ENCODE measurements at places on chromosomes 6 and 20.

- DNase-seq, result no peak
These were observed 9.2 kb downstream of the PDCD2 start for GRCh38 chr6:170575250-170575649.

DNA sequence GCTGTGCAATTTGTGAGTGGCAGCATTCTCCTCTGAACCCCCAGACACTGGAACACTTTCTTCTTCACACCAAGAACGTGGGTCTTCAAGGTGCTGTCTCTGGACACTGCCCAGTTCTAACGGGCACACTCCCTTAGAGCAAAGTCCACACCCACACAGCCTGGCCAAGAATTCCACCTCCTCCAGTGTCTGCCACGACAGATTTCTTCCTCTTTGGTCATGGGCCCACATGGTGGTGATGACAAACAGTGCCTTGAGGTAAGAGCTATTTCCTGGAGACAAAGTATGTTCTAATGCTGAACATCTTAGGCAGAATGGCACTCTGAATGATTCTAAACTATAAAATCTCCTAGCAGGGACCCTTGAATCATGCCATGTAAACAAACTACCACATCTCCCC is 25.5 kb upstream of the SSTR4 start:
- DNase-seq, result no peak

- DNase-seq, result no peak
These were observed 482.3 kb upstream of the MANEA start for GRCh38 chr6:95094751-95095663.

- DNase-seq, result no peak
These were observed 18.5 kb upstream of the PHACTR3 start for GRCh38 chr20:59585714-59586409.

DNA sequence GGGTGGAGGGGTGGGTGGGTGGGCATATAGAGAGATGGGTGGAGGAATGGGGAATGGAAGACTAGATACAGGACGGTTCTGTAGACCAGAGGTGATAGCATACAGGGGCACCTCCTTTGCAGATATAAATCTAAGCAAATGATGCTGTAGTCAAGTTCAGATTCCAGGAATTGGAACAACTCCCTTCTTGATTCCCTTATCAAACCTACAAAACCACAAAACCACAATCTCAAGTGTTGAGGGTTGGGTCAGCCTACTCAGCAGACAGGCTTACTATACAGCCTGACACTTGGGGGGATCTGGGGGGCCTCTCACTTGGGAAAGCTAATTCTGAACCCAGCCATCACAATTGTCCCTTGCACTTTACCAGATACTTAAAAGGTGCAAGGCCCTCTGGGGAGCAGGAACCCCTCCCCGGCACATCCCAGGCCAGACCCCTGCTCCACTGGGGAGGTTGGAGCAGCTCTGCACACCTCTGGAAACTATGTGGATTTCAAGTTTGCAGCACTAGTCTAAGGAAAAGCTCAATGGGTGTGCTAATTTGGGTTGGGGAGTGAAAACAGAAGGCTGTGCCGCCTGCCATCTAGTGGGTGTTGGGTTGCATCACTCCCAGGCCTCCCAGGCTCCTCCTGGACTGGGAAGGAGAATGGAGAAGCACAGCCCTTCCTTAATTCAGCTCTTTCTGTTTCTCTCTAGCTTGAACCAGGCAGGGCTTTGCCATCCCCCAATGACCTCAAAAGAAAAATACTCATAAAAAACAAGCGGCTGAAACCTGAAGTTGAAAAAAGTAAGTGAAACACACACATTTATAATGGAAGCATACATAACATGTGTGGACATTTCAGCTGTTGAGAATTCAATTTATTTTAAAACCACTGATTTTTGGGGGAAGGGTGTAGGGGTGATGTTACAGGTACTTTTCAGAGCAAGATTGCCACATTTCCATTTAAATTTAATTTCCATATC is 121.2 kb upstream of the LAMP5 start:
- DNase-seq, result no peak

DNA sequence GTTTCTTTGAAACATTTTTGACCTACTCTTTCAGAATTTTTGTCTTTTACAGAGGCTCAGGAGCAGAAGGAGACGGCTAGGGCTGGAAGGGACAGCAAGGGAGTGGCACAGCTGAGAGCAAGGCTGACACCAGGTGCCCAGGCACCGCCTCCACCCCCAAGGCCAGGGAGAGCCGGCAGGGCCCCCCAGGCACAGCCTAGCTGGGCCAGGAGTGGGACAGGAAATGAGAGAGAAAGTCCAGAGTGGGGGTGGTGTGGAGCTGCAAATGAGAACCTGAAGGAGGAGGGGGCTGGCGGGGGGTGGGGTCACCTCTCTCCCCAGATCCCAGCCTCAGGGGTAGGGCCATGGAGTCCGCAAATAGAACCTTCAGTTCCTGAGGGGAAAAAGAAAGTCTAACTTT is 236.7 kb downstream of the CDC5L start:
- no peak for DNase-seq

DNA sequence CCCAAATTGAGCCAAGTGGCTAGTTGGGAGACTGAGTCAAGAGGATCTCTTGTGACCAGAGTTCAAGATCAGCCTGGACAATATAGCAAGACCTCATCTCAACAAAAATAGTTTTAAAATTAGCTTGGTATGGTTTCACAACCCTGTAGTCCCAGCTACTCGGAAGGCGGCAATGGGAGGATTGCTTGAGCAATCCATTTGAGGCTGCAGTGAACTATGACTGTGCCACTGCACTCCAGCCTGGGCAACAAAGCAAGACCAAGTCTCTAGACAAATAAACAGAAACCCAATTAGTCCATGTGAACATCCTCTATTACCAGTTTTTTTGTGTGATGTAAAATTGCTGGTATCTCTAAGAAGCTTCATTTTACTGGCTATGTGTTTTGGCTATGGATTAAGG is 106.2 kb downstream of the TULP4 start:
- DNase-seq, result no peak

DNA sequence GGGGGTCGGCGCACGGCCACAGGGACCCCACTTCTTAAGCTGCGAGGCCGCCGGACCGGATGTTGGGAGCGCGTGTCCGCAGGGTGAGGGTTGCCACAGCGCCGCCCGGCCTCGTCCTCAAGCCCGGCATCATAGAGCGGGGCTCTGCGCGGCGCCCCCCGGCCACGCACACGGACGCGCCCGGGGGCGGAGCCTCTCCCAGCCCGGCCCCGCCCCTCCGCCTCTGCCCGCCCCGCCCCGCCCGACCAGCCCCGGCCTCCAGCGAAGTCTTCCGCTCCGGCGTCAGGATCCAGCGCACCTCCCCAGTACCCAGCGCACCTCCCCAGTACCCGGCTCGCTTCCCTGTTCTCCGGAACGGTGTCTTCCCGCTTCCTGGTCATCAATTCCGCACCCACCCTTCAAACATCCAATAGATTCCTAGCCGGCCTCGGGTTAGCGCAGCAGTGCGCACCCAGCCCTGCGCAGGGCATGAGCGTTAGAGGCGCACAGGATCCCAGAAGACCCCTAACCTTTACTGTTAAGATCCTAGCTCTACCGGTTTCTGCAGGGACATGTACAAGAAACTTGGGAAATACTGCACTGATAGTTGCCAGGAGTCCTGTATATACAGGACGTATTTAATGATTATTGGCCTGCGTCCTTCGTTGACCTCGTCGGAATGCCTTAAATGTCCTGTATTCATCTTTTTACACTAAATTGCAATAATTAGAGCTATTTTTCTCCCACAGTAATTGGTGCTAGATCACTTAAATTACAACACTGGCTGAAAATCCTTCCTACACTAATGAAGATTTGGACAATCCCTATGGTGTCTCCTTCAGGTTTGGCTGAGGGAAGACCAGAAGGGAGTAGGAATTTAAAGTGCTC is 535 bp upstream of the DNAAF9 start:
- DNase-seq, result peak; percentile 58

GRCh38 chr6:27209196-27209595 is 38.3 kb upstream of the PRSS16 start:
- DNase-seq, result no peak

- DNase-seq, result no peak
These were observed 270.8 kb downstream of the PREX1 start for GRCh38 chr20:48556956-48557355.

DNA sequence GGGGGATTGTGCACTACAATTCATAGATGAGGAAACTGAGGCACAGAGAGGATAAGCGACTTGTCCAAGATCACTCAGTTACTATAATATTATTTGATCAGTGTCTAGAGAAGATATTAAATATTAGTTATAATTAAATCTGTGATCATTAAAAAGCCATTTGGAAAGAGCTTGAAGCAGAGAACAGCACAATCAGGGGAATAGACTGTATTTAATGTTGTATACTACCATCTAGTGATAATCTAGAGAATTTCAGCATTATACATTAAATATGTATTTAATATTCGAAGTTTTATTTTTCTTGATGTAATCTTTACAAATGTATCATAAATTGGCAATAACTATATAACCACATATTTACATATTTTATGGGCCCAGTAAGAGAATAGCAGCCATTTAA is 20.1 kb upstream of the MTCL3 start:
- DNase-seq, result no peak

DNA sequence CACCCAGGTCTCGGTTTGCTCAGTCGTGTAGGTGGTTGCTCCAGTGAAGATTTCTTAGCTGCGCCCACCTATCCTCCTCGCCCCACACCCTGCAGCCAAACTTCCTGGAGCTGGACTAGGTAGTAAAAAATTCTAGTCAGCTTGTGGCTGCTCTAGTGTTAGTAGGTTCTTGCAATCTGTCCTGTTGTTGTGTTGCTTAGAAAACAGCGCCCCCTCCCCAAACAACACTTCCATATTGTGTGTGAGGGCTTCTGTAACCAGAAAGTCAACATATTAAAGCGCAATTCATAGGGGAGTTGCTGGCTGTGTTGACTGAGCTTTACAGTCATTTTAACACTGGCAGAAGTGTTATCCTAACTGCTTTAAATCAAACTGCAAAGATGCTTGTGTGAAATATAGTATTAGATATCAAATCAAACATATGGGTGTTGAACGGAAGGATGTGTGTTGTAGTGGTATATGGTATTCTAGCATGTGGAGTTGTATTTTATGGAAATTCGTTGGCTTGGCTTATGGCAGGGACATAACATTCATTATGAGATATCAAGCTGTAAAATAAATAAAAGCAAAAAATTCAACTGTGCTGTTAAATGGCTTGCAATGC is 122.5 kb downstream of the ARID1B start:
- DNase-seq, result no peak

- no peak for DNase-seq
These were observed 4.1 kb upstream of the TAF4 start for GRCh38 chr20:62069741-62070216.

DNA sequence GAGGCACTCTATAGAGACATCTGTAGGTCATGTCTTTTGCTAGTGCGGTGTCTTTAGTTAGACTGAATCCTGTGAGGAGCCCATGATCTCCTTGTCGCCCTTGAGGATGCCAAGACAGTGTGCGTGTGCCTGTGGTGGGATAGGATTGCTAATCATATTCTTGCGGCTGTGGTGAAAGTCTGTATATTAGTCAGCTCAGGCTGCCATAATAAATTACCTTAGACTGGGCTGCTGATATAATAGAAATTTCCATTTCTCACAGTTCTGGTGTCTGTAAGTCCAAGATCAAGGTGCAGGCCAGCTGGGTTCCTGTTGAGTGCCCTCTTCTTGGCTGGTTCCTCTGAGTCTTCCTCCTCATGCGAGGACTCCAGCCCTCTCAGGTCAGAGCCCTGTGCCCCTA is 141.2 kb downstream of the JARID2 start:
- no peak for DNase-seq

GRCh38 chr6:6724539-6725467 is 136.3 kb downstream of the LY86 start:
- DNase-seq, result peak; percentile 53

DNA sequence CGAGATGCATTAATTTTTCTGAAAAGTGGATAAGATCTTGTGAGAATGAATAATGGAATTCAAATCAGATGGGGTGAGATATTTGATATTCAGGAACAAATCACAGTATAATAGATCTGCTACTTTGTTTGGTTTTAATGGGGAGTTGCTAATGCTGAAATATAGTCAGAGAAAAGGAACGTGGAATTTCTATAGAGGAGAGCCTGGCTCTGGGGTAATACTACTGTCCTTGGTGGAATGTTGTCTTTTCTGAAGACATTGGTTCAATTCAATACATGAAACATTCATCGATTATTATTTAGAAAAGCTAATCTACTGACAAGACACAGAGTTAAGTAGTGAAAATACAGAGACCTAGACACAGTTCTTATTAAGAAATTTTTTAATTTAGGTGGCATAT is 108.6 kb downstream of the ESR1 start:
- no peak for DNase-seq

DNA sequence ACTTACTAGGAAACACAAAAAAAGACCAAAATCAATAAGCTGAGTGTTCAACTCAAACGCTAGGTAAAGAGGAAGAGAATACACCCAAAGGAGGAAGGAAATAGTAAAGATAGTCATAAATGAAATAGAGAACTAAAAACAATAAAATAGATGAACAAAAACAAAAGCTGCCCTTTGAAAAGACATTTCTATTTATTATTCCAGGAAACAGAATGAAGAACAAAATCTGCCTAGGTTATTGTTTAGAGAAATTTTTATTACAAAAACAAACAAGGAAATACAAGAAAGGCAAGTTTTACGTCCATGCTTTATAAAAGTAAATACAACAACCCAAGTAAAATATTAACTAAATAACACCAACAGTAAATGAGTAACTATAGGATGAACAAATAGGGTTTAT is 20.1 kb downstream of the HLA-DMB start:
- no peak for DNase-seq

- no peak for DNase-seq
These were observed 652.2 kb downstream of the QKI start for GRCh38 chr6:164066766-164067165.

GRCh38 chr20:2610326-2610725 is 42.1 kb upstream of the NOP56 start:
- no peak for DNase-seq

GRCh38 chr6:56551409-56552120 is 91.1 kb downstream of the DST start:
- no peak for DNase-seq

DNA sequence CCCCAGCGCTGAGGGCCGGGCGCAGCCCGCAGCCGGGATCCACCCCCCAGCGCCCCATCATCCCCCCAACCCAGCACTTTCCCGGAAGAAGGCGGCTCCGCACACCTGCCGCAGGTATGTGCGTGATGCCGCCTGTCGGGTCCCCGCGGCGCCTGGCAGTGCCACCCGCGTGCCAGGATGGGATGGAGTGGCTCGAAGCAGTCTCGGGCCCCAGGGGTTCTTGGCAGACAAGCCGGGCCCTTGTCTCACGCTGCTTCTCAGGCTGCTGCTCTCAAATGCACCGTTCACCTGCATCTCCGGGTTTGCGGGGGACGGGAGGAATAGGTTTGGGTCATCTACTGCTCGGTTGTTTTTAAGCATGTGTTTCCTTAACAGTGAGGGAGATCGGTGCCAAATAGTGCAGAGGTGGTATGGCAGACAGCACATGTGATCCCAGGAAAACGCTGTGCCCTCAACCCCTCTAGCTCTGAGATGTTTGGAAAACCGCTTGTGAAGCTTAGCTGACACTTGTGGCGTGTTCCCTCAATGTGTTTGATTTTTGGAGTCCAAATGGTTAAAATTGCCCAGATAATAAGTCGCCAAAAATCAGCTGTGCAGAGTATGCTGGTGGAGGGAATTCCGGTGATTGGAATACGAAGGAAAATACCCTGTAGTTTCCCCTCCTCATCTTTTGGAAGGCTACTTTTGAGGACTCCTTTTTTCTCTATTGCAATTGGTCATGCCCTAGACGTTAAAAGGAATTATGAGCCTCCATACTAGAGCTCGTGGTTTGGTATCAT is 926 bp downstream of the MYLIP start:
- peak; percentile 32 for DNase-seq

Measured in stimulated activated CD4-positive, alpha-beta T cell treated with anti-CD3 and anti-CD28 coated beads, Interleukin-1b, Interleukin-23, amount 100 ng/mL, for 48 hours (primary cell).